Activated naive CD8-positive, alpha-beta T cell treated with anti-CD3 and anti-CD28 coated beads, Interleukin-2, amount 50 U/mL, for 24 hours (primary cell): ENCODE measurements at places on chromosomes 2 and 18.

GRCh38 chr2:25936889-25937545 lies 45.3 kb downstream of the KIF3C start:
- DNase-seq: no peak

GRCh38 chr2:233476063-233476410 lies 90.5 kb downstream of the USP40 start:
- DNase-seq: no peak

- no peak for DNase-seq
Measured at GRCh38 chr18:22422909-22423548, 5.3 kb upstream of the CTAGE1 start.

GRCh38 chr2:126970583-126970982 lies 71.9 kb downstream of the TEX51 start:
- no peak for DNase-seq

- DNase-seq: peak; percentile 78
Measured at GRCh38 chr2:230416061-230416721, at the start of gene SP100. Gene SP100, plus strand, starts transcription at chr2:230416201. Its CDS starts 96 bp downstream, at chr2:230416297.

DNA sequence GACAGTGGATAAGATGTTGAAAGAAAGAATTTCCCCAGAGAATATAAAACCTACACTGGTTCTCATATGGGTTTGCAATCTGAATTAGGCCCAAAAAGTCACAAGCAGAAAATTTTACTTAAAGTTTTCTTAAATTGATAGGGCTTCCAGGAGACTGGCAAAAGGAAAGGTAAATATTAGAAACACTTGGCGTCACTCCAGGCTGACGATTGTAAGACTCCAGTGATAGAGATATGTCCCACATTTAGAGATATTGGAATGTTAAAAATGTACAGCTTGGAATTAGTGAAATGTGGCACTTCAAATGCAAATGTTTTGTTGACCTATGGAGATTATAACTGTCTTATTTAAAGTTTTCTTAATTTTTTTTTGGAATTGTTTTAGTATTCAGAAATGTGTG lies 14.0 kb downstream of the YIPF4 start:
- no peak for DNase-seq

DNA sequence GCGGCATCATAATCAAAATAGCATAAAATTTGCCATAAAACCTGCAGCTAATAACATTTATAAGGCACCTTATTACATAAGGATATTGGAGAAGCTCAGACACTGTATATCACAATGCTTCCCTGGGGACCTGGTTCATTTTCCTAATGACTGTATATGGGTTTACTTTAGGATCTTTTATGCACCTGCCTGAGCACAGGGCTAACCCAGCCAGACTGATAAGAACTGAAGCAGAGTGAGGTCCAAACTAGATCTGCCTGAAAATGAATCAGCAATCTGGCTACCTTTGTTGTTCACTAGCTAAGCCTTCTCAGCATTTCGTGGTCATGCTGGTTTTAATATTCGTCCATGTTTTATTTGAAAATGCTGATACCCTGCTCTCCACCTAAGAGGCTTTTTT lies 1922.3 kb upstream of the CELF4 start:
- no peak for DNase-seq

DNA sequence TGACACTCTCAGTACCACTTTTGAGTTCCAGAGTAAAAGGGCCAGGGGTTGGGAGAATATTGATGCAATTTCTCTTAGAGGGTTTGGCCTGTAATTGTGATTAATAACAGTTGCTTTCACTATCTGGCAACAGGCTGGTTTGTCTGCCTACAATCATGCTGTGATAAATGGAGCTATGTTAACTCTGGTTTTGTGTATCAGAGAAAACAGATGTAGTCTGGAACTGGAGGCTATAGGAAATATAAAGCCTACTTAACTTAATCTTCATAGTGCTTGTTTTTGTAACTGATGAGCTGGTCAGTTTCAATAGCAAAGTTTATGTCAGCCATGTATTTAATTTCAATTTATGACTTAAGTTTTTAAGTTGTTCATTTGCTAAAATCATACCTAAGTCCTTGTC lies 138.0 kb downstream of the AGPS start:
- DNase-seq: no peak
